ENCODE measurements at places on chromosomes 12 and 14.

- DNase-seq = no peak
Measured at GRCh38 chr12:29737644-29738043, 46.1 kb downstream of the TMTC1 start.

- DNase-seq = no peak
Measured at GRCh38 chr14:105092171-105093037, 27.2 kb upstream of the GPR132 start.

GRCh38 chr14:50711043-50711442 lies 42.9 kb upstream of the SAV1 start:
- DNase-seq = no peak

- DNase-seq = no peak
Measured at GRCh38 chr12:91422811-91423692, 240.4 kb upstream of the DCN start.

- no peak for DNase-seq
Measured at GRCh38 chr12:80373666-80374065, 70.4 kb upstream of the PTPRQ start.

Measured in bone marrow (tissue), 2 donors.